Mesenteric fat pad (tissue), 1 donor: ENCODE measurements at places on chromosomes 12 and 14. TPM values are rescaled to one million over a fixed set of nuclear protein-coding genes. Genes with fewer than 3 reads are reported as not detected.
A peak's percentile ranks its signal among the peaks of the same experiment; 100 is the strongest.

DNA sequence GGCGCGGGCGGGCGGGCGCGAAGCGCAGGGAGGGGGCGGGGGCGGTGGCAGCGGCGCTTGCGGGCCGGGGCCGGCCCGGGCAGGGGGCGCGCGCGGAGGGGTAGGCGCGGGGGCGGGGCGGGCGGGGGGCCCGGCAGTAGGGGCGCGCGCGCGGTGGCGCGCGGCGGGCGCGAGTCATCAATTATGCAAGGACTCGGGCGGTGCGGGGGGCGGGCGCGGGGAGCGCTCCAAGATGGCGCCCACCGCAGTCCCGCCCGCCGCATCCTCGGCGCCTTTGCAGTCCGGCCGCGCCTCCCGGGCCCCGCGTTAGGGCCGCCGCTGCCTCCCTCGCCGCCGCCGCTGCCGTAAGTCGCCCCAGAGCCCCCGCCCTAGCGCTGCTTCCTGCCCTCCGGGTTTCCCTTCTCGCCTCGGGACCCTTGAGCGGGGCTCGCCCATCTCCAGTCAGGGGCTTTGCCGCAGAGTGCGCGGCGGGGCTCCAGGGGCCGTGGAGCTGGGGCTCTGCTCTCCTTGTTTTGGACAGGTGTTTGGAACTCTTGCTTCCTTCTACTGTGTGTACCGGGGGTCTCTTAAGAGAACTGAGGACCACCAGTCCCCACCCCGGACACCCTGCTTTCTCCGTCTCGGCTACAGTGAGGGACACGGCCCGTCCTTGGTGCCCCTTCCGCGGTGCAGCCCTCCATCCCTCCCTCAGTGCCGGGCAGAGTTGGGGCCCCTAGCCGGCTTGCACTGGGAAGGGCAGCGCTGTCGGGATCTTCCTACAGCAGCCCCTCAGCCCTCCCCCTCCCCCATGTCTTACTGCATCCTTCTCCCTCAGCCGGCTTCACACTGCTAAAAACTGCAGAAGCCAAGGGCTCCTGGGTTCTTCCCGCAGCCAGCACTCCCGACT lies at the start of gene SCN8A:
Gene SCN8A (plus strand): TSS at position 218 of the 886 bp plus-strand sequence. CDS start 71,585 bp downstream, outside the sequence.
- no peak for DNase-seq

TCL1A gene
- total RNA-seq = not detected

DNA sequence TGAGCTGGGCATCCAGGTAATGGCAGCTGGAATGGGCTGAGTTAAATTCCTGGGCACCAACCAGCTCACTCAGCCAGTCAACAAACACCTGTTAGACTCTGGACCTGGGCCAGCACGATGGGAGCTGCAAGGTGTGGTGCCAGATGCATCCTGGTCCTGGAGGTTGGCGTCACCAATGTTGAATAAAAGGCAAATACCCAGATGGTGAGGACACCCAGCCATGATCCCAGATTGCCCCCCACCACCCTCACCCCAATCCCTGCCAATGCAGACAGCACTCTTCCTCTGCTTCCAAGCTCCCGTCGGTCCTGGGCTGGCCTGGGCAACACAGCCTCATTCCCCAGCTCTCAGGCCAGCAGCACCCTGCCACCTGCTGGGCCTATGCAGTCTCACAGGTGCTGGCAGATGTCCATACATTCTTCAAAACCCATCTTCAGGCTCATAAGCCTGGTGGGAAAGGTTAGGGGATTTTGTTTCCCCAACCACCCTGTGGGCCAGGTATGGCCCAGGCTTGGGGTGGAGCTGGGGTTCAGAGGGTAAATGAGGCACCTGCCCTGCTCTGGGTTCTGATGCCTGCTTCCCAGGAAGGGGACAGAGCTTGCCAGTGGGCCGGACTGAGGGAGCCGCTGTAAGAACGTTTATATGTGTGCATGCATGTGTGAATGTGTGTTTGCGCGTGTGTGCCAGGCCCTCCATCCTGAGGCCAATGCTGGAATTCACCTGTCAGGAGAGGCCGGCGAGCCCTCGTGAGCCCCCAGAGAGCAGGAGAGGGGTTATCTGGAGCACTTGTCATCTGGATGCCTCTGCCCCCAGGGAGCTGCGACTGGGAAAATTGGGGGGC lies 58.0 kb downstream of the LGMN start:
- DNase-seq = no peak

DNA sequence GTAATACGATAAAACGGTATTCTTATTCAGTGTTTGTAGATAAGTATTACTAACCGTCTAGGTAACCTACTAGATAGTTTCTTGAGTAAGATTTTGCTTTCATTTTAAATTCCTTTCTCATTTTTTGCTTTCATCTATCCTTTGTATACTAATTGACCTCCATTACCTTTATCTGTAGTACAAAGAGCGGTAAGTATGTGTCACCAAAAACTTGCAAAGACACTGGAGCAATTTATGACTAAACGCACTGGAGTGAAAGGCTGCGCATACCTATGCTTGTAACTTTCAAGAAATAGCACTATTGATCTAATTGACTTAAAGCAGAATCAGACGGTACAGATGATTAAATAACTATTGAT lies 1.7 kb downstream of the ARHGAP5 start:
- DNase-seq = no peak

- DNase-seq = peak; percentile 75
Measured at GRCh38 chr12:49825971-49826421, 2.2 kb downstream of the NCKAP5L start.

GRCh38 chr14:66572826-66573225 lies 64.9 kb downstream of the GPHN start:
- no peak for DNase-seq

SLC38A2 gene
- total RNA-seq = 248 TPM

DNA sequence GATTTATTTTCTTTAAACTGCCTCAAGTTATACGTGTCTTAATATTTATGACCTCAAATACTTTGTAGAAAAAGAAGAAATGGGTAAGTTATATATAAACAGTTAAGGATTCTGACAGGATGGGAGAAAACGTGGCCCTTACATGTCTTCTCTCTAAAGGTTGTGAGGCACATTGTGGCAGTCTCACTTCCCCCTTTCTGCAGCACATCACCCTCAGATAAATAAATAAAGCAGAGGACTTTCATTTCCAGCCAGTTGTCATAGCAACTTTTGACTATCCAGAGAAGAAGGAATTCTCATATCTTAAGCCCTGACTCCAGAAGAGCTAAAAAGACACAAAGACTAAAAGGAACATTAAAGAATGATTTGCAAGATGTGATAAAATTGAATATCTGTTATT lies 28.8 kb upstream of the CEP83 start:
- no peak for DNase-seq

GRCh38 chr12:91926848-91927247 lies 218.8 kb downstream of the BTG1 start:
- no peak for DNase-seq

GPHB5 gene
- total RNA-seq = not detected

B3GNT4 gene
- total RNA-seq = not detected

DNA sequence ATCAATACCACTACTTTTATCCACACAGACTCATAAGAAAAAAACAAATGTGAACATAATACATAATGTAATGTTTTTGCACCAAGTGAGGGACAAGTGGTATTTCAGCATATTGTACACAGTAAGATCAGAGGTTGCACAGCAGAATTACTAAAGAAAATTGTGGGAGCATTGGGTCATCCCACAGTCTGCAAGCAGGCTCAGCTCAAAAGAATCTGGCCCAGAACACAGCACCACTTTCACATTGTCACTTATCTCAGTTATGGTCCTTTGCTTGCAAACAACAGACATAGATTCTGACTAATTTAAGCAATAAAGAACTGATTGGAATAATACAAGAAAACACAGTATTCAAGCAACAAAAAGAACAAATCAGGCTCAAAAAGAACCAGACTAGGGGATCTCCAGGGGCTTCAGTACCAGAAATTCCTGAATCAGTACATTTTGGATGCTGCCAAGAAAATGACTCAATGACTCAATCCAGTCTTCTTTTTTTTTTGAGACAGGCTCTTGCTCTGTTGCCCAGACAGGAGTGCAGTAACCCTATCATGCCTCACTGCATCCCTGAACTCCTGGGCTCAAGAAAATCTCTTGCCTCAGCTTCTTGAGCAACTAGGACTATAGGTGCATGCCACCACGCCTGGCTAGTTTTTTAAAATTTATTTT lies 42.9 kb upstream of the EEA1 start:
- no peak for DNase-seq

- no peak for DNase-seq
Measured at GRCh38 chr12:94336211-94336925, 123.3 kb downstream of the CEP83 start.

KRT6C gene
- not detected for total RNA-seq

ZC2HC1C gene
- total RNA-seq = 3.1 TPM

DNA sequence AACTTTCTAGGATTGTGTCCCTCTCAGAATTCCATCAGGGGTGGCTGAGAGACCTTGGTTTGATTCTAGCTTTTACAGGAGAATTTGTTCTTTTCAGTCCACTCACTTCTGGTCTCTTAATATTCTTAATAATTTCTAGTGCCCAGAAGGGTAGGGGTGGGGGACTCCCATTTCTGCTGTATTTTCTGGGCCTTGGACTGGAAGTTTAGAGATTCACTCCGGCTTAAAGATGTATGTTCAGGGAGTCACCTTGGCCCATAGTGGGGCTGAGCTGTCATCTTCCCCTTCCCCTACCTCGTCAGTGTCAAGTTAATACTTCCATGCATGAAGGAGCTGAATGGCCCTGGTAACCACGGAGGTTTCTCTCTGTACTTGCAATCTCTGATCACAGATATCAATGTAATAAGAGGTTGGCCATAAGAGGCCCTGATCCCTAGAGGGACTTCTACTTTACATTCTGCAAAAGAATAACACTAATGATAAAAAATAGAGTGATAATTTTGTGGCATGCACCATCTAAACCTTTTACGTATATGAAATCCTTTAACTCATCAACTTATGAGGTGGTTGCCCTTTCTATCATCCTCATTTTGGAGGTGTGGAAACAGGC lies 6.7 kb downstream of the KRT81 start:
- peak; percentile 14 for DNase-seq

DNA sequence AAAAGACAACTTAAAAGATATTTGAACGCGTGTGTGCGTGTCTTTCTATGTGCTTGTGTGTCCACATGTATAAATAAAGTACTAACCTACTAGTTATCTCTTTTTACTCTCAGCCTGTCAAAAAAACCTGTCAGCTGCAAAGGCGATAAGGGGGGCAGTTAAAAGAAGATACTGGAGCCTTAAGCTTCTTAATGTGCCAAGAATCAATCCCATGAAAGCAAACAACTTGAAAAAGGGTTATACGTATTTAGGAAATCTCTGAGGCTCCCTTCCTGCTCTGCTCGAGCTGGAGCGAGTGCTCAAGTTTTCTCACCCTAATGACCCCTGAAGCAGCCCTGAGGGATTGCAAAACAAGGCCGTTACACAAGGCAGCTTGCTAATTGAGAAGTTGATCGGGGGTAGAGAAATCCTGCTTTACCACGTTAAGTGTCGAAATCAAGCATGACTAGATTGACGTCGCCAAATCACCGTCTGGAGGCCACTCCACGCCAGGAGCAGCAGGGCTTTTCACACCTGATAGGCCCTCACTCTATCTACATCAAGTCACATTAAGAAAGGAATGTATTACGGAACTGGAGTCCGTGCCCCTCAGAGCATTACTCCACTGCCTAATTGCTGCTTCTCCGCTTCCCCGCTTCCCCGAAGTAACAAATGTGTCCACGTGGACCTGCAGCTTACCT lies 32.4 kb downstream of the LMO3 start:
- no peak for DNase-seq

CMKLR1 gene
- total RNA-seq = 26.0 TPM

ACSM4 gene
- total RNA-seq = not detected

GRCh38 chr12:121483949-121484348 lies 84.0 kb downstream of the RNF34 start:
- no peak for DNase-seq

DNA sequence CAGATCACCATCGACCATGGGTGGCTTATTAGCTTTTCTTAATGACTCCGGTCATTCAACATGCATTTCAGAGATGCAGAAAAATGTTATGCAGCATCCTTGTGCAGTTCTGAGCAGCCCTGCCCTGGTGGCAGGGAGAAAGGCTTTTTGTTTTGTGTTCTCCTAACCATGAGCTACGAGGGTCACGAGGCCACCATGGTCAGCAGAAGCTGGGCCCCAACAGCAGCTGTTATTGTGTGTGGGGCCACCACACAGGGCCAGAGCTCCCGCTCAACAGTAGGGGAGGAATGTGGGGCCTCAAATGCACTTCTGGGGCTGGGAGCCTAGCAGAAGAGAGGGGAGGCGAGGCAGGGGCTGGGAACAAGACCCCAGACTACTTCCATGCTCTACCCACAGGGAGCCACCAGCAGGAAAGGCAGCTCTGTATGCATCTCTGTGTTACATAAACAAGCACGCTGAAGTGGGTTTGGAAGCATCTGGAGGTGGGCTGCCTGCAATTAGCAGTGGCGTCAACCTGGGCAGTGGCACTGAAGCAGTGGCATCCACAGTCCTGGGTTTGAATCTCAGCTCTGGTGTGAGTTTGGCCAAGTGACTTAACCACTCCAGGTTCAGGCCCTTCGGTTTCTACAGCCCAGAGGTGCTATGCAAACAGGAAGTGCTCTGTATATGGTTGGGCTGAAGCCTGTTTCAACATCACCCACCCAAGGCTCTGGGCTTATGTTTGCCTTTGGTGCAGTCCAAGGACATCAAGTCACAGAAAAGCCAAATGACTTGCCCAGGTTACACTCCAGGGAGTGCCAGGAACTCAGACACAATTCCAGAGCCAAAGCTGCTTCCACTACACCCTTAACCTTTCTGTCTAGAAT lies 16.3 kb downstream of the GLTP start:
- DNase-seq = no peak

ACACB gene
- 1,896 TPM for total RNA-seq

- no peak for DNase-seq
Measured at GRCh38 chr14:70654632-70655031, 12.9 kb downstream of the TTC9 start.

DNA sequence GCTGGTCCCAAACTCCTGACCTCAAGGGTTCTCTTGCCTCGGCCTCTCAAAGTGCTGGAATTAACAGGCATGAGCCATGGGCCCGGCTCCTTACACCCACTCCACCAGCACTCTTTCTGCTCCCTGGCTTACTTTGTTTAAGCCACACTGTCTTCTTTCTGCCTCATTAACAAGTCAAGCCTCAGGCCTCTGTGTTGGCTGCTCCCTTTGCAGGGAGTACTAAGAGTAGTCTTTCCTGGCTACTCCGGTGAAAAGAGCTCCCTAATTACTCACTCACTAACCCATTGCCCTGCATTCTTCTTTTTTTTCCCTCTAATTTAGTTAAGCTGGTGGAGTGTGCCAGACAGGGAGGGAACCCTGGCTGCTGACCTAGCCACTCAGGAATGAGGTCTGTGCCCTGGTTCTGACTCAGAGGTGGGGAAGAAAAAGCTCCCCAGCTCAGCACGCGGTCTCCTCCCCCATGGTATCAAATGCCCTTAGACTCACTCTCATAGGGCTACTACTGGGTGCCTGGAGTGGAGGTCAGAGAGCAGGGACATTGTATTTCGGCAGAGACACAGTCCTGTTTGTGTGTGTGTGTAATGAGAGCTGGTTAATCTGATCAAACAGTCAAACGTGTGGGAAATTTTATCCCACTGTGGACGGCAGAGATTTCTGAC lies 19.8 kb downstream of the GALNT6 start:
- no peak for DNase-seq
